Vagina (tissue), 2 donors: ENCODE measurements at places on chromosomes 5 and 9. TPM values are rescaled to one million over a fixed set of nuclear protein-coding genes. Genes with fewer than 3 reads are reported as not detected.

The FGFR4 gene
- 12.0 TPM for total RNA-seq

The CCDC180 gene
- total RNA-seq = 7.6 TPM

- H3K4me1 ChIP-seq = peaks cover 32% of the 10 kb centered on the region
- peak overlapping the region; percentile 83 for H3K4me3 ChIP-seq
- H3K27me3 ChIP-seq = no peaks in the 10 kb centered on the region
- no peak for DNase-seq
- H3K27ac ChIP-seq = no peak overlapping the region
- H3K36me3 ChIP-seq = no peaks in the 10 kb centered on the region
Observed at GRCh38 chr9:136942881-136943230, 1.7 kb downstream of the FBXW5 start.

GRCh38 chr5:172797771-172798191, 26.8 kb upstream of the DUSP1 start:
- H3K27ac ChIP-seq = peak overlapping the region; percentile 92
- H3K4me1 ChIP-seq = peaks cover 71% of the 10 kb centered on the region
- H3K36me3 ChIP-seq = no peaks in the 10 kb centered on the region
- H3K27me3 ChIP-seq = no peaks in the 10 kb centered on the region
- H3K4me3 ChIP-seq = no peak overlapping the region

DNA sequence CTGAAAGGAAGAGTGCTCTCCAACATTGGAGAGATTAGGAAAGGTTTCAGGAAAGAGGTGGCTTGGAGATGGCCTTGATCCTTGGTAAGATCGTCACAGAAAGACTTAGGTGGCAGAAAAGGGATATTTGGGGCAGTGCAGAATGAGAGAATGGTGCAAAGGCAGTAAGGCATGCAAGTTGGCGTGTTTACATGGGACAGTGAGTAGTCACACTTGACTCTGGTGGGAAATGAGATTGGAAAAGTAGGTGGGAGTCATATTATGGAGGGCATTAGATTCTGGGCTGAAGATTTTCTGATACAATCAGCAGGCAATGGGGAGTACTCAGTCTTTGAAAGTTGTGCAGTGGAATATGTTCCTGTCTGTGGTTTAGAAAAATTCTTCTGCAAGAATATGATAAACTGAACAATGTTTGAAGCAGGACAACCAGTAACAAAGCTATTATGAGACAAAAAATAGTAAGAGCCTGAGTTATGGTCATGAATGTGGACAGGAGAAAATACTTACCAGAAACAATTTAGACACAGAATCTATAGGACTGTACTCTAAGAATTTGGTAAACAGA, 76.2 kb upstream of the ANKRD55 start:
- peaks cover 11% of the 10 kb centered on the region for H3K4me1 ChIP-seq
- no peak for DNase-seq
- no peak overlapping the region for H3K4me3 ChIP-seq
- H3K27me3 ChIP-seq = no peaks in the 10 kb centered on the region
- H3K27ac ChIP-seq = no peak overlapping the region

The OTULINL gene
- total RNA-seq = 8.8 TPM

The TMC1 gene
- total RNA-seq = not detected

- no peak overlapping the region for H3K4me3 ChIP-seq
- H3K36me3 ChIP-seq = no peaks in the 10 kb centered on the region
- DNase-seq = no peak
- H3K27ac ChIP-seq = peak overlapping the region; percentile 71
Observed at GRCh38 chr5:67181648-67182221, 14.9 kb downstream of the CD180 start.

- H3K36me3 ChIP-seq = peaks cover 16% of the 10 kb centered on the region
- H3K4me3 ChIP-seq = peak within 1 kb of the TSS; percentile 60
- H3K27ac ChIP-seq = peak within 1 kb of the TSS; percentile 98
- H3K4me1 ChIP-seq = peaks cover 35% of the 10 kb centered on the region
- H3K27me3 ChIP-seq = no peaks in the 10 kb centered on the region
- DNase-seq = no peak
Observed at GRCh38 chr5:139482050-139482889, at the start of gene STING1. STING1 (minus strand) TSS chr5:139482758; CDS start chr5:139481704, 1,054 bp downstream.
